SJSA1 (cell line): ENCODE measurements at places on chromosomes 7 and 10.

GRCh38 chr7:121278120-121279021 lies 50.4 kb upstream of the WNT16 start:
- peak overlapping the region; percentile 92 for H3K27ac ChIP-seq
- DNase-seq: peak; percentile 68
- H3K4me1 ChIP-seq: peaks cover 33% of the 10 kb centered on the region
- H3K4me3 ChIP-seq: no peak overlapping the region

- no peak overlapping the region for H3K4me3 ChIP-seq
- H3K4me1 ChIP-seq: peaks cover 5% of the 10 kb centered on the region; the same call in 1 of the 2 replicates
- no peaks in the 10 kb centered on the region for H3K36me3 ChIP-seq
- H3K27me3 ChIP-seq: no peaks in the 10 kb centered on the region
These were observed 14.2 kb upstream of the PDCD4 start for GRCh38 chr10:110857265-110858171.

- no peaks in the 10 kb centered on the region for H3K4me1 ChIP-seq
- H3K36me3 ChIP-seq: no peaks in the 10 kb centered on the region
- DNase-seq: no peak
- H3K4me3 ChIP-seq: no peak overlapping the region
- no peak overlapping the region for H3K27ac ChIP-seq
- no peaks in the 10 kb centered on the region for H3K27me3 ChIP-seq
These were observed 1180.4 kb downstream of the CNTNAP2 start for GRCh38 chr7:147296986-147297385.

- DNase-seq: no peak
- no peaks in the 10 kb centered on the region for H3K27me3 ChIP-seq
- no peak overlapping the region for H3K4me3 ChIP-seq
- H3K36me3 ChIP-seq: no peaks in the 10 kb centered on the region
- H3K4me1 ChIP-seq: no peaks in the 10 kb centered on the region
These were observed 12.6 kb upstream of the GDF10 start for GRCh38 chr10:47287365-47287802.

DNA sequence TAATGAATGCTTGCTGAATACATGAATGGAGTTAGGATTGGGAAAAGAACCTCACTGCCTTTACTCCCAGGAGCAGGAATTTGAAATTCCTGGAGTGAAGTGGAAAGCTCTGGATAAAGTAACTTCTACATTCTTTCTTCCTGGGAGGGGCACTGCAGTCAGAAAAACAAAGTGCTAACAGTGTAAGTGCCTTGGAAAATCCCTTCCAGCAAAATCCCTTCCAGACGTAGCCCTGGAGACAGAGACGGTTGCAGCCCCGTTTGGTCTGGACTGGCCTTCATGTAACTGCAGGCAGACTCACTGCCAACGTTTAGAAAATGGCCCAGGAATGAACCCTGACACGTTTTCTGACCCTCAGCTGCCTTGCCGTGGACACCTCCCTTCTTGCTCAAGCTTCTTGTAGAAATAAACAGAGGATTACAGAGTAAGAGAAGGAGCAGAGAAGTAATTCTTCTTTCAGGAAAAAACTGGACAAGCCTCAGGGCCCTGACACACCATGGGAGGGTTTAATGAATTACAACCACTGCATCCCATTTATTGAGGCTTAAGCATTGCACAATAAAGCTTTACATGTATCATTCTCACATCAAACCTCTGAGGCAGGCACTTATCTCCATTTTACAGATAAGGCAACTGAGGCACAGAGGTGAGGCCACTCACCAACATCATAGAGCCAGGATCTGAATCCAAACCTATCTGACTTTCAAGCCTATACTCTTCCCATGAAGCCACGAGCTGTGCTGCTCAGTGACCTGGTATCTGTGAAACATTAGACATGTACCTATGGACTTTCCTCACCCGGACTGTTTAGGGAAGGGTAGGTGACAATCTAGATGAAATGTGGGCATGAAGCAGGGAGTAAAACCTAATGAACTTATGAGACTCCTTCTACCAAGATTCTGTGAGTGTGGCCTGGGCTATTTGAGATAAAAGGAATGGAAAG lies 7.8 kb downstream of the ITPRIP start:
- H3K27ac ChIP-seq: peak overlapping the region; percentile 89
- H3K27me3 ChIP-seq: no peaks in the 10 kb centered on the region
- peaks cover 22% of the 10 kb centered on the region for H3K36me3 ChIP-seq
- no peak overlapping the region for H3K4me3 ChIP-seq
- peaks cover 73% of the 10 kb centered on the region for H3K4me1 ChIP-seq
